ENCODE measurements at places on chromosomes 3 and 15.

DNA sequence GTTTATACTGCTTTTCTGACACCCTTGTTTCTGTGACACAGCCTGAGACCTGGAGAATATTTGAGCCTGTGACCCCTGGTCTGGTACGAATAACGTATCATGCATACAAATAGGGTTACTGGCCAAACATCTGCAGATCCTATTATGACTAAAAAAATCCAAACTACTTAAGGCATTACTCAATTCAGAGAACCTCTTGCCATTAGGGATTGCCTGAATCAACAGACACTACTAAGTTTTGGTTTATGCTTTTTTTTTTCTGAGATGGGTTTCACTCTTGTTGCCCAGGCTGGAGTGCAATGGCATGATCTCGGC, 35.4 kb downstream of the OSBPL10 start:
- DNase-seq: no peak

DNA sequence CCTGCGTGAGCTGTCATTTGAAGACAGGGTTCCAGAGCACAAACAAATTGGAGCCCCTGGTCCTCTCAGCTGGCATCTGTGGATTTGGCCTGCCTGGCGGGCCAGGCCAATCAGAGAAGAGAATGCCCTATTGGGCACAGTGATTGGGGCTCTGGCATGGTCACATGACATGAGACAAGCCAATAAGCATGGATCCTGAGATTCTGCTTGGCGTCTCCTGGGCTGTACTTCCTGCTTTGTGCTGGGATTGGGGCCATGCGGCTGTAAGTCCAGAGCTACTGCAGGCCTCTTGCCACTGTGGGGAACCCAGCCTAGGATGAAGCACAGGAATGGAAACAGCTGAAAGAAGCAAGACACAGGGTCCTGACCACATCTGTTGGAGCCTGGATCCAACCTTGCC, 121.4 kb downstream of the FBLN2 start:
- DNase-seq: peak; percentile 45

DNA sequence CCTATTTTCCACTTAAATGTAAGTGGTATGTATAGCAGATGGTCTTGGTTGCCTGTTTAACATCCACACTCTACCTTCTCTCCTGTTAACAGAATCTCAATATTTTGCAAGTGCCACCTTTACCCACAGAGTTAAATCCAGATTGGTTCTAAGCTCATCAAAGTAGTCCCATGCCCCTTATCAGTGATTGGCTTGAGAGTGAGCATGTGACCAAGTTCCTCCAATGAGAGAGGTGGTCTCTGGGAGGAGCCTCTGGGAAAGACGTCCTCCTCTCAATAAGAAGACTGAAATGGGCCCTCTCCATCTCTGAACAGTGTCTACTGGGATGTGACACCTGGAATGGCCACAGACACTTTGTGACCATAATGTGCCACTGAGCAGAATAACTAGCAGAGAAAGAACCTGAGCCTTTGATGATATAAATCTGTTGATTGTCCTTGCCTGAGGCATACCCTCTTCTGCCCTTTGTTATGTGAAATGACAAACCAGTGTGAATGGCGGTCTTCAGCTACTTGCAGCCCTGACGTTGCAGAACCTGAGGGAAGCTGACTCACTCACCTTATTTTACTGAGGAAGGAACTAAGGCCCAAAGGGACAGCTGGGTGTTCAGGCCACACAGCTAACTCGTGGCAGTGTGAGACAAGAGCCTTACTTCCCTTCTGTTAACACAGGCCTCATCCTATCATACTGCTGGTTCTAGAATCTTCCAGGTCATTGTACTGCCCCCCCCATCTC, 42.4 kb upstream of the LARS2 start:
- no peak for DNase-seq

DNA sequence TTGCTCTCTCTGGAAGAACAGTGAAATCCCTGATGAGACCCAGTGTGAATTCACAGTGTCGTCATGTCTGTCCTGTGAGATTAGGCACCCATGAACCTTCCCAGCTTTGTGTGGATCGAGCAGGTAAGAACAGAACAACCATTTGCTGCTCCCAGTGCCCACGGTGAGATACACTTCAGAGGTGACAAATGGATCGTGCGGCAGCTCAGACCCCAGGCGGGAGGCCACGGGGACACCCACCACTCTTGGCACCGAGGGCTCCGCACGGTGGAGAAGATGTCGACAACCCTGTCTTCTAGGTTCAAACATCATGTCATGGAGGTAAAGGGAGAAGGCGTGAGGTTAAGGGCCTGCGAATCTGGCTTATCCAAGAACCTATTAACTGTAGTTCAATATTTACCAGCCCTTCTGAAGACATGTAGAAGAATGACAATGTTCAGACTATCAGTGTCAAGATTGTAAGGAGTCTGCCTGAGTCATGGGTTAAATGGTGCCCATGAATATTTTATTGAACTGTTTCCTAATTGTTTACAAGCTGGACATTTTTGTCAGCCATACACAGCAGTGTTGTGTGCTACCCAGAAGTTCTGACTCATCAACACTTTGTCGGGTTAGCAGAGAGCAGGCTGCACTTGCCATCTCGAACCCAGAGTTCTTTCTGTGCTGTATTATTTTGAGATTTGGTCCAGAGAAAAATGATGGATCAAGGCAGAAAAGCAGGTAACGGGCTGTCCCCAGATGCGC, 15.5 kb upstream of the PCSK6 start:
- no peak for DNase-seq

- DNase-seq: no peak
Observed at GRCh38 chr3:40873934-40874699, 325.2 kb upstream of the CTNNB1 start.

- DNase-seq: no peak
Observed at GRCh38 chr3:12957824-12958792, 115.1 kb downstream of the IQSEC1 start.

GRCh38 chr3:197508051-197508451, 47.7 kb downstream of the BDH1 start:
- no peak for DNase-seq

DNA sequence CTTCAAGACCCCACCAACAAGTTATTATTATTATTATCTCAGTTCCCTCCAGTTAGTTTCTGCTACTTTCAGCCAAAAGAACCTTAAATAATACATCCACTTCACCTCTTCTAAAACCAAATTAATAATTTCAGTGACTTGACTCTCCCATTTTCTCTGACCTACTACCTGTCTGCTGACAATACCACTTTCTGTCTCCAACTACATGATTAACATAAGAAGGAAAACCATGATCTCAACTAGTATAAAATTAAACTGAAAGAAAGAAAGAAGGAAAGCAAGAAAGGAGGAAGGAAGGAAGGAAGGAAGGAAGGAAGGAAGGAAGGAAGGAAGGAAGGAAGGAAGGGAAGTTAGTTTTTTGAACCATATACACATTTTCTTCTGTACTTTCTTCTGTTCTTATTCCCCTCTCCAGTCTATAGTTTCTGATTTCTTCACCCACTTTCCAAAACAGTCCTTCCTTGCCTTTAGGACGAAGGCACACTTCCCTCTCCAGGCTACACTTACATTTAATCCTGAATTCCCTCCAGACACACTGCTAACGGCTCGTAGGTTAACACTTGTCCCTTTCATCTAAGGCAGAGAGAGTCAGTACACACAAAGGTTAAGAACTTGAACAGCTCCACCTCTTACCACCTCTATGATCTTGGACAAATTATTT, 79.5 kb upstream of the GUCA1C start:
- DNase-seq: no peak

All from iPS-NIHi11 (cell line).